ENCODE measurements at places on chromosomes 3 and 15.

- no peak for DNase-seq
Observed at GRCh38 chr3:53800041-53800906, 45.9 kb downstream of the CHDH start.

DNA sequence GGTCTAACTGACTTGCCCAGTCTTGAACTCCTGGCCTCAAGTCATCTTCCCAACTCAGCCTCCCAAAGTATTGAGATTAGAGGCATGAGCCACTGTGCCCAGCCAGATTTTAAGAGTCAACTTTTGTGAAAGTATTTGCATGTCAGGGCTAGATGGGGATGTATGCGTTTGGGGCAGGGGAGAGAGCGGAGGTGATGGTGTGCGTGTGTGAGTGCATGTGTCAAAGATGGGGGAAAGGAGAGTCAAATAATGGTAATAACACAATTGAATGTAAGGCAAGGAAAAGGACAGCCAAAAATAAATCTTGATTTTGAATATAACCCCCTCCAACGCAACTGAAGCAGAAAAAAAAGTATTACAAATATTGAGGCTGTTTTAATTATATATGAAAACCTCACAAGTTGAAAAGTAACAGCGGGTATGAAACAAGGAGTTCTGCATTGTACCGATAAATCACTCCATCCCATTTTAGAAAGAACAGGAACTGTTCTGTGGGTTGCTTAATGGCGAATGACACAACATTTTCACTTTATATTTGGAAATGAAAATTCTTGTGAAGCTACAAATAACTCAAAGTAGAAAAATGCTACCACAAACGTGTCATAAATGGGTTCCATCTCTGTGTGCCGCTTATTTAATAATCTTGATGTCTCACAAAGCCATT, 29.9 kb upstream of the LDHAL6B start:
- DNase-seq = no peak

DNA sequence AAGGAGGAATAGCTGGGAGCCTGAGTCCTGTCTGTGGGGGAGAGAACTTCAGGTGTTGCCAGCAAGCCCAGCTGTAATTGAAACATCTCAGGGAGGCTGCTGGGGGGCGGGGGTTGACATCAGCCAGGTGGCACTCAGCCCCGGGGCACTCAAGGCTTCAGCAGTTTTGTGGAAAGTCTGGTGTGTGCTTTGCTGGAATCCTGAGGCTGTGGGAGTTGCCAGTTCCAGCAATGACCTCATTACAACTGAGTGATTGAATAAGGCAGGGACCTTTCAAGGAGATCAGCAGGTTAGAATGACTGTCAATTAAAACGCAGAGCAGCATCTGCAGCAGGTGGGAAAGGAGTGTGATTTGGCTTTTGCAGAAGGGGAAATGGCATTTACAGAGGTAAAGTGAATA, 75.7 kb downstream of the FAM43A start:
- no peak for DNase-seq

DNA sequence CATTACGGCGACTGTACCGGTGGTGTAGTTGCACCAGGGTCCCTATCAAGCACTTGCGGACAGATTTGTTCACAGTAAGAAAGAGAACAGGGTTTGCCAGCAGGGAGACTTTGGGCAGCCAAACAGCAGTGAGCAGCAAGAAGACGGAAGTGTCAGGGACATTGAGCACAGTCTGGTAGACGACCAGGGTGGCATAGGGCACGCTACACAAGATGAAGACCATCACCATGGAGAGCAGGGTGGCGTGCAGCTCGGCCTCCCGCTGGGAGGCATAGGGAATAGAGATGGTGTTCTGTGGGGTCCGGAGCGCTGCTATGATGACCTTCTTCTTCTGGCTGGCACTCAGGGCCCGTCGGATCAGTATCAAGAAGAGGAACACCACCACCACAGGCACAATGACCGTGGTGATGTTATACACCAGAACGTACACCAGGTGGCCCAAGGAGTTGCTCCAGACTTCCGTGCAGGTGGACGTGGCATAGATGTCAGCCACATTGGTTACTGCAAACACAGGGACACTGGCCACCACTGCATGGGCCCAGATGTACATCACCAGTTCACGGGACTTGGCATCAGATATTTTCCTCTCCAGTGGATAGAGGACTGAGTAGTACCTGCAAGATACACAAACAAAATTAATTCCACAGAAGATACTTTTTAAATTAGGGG, 19.1 kb upstream of the FSIP1 start:
- peak; percentile 20 for DNase-seq

GRCh38 chr3:22627993-22628499, 575.1 kb upstream of the UBE2E2 start:
- no peak for DNase-seq

GRCh38 chr3:122942937-122943827, 84.4 kb downstream of the SEMA5B start:
- peak; percentile 78 for DNase-seq

- no peak for DNase-seq
Observed at GRCh38 chr3:8538913-8539312, 37.3 kb downstream of the LMCD1 start.

- DNase-seq = no peak
Observed at GRCh38 chr15:58490086-58490887, 58.5 kb downstream of the LIPC start.

GRCh38 chr15:92617549-92618520, 37.7 kb downstream of the FAM174B start:
- DNase-seq = no peak

DNA sequence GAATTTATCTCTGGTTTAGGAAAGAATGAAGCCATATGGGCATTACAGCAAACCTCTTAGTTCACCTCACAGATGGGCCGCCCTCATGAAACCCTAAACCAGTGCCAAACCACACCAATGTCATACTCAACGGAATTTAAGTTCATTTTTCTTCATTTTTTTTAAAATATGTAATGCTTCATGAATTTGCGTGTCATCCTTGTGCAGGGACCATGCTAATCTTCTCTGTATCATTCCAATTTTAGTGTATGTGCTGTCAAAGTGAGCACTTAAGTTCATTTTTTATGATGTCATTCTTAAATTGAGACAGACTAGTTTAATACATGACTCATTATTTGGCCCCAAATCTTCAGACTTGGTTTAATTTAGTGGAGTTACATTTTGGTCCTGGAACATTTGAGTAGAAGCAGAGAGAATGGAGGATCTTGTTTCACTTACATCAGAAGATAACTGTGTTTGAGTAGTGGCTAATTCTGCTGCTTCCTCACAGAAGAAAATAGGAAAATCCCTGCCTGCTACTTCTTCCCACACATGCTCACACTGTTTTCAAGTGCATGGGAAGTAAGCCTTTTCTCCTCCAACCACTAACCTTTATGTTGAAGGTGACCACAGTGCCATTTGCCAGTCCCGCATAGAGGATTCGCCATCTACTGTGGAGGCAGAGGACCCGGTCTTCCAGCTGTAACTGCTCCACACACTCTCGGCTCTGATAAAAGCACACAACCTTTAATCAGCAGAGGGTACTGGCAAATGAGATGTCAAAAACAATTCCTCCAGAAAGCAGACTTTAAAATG, 63.3 kb downstream of the ZNF106 start:
- no peak for DNase-seq

DNA sequence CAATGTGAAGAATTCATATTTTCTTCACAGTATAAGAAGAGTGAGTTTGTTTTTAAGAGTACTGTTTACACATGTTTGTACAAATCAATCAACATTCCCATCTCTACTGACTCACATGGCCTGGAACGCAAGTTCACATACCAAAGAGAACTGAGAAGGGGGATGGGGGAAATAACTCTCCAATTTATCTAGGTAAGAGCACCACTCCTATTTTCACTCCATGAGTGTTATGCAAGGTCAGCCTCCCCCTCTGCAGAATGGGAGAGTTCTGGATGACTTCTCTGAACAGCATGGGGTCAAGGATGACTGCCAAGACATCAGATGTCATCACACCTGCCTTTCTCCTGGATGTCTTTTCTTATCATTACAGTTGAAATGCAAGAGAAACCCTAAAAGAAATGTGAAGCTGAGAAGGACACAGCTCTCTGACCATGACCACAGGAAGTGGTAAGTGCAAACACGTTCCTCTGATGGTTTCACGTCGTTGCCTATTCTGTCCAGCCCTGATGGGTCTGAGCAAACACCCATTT, 95.2 kb downstream of the SEMA6D start:
- DNase-seq = no peak

GRCh38 chr15:66103293-66103590, 150.3 kb downstream of the MEGF11 start:
- DNase-seq = no peak

- no peak for DNase-seq
Observed at GRCh38 chr3:156497326-156497725, 57.6 kb downstream of the SSR3 start.

DNA sequence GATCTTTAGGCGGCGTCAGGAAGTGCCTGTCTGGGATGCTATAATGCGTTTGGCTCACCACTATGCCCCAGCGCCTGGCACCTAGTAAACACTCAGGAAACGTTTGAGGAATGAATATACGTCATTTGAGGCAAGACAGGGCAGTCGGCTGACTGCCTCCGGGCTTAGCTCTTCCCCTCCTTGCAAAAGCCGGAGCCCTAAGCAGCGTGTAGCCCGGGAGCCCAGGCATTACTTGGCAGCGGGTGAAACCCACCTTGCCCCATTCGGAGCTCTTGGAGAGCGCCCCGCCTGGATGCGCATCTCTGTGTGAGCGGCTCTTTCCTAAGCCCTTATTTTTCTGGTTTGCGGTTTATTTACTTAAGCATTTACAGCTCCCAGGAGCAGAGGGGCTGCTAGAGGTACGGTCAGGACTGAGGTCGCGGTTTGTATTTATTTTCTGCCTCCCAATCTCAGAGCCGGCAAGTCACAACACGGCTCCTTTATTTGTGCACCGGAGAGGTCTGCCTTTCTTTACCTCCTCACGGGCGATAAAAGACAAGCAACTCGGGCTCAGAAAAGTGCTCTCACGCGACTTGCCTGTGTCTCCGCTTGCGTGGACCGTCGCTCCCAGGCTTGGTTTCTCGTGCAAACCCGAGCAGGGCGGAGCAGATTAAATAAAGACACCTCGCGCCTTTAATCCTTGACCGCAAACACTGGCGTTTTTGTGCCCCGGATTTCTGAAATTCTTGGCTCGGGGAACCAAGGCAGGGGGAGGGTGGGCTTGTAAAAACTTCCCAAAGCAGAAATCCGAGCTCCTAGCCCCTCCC, 737 bp upstream of the ITPR1 start:
- peak; percentile 52 for DNase-seq

DNA sequence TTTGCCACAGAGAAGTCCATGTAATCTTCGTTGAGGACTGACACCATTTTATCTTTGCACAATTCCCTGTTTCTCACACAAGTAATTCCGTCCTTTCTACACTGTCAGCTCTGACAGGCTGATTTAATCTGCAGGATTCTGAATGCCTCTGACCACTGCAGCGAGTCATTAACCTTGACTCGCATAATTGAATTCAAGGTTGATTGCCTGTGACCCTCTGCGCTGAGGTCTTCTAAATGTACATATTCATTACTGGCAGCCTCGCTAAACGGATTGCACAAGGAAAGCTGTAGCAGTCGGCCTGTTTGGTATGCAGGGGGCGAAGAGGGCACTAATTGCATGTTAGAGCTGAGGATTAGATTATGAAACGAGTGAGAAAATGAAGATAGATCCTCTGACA, 147.8 kb downstream of the SHOX2 start:
- DNase-seq = no peak

DNA sequence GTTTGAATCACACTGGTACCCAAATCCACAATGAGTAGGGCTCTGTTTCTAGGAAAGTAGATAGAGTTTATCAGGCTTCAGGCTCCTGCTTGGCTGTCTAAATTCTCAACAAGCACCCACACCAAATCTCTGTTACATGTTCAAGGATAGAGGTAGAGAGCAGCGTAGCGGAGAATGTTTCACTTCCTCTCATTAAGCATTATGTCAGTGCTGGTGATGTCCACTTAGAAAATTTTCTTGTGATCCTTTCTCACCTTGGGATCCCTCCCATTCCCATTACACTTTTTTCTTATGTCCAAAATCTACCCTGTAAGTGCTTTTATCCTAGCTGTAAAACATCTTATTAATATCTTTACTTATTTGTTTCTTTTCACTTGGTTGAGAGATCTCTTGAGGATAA, 34.7 kb upstream of the GCSAM start:
- DNase-seq = no peak

- peak; percentile 5 for DNase-seq
Observed at GRCh38 chr3:46712191-46713049, 5.2 kb downstream of the PRSS50 start.

DNA sequence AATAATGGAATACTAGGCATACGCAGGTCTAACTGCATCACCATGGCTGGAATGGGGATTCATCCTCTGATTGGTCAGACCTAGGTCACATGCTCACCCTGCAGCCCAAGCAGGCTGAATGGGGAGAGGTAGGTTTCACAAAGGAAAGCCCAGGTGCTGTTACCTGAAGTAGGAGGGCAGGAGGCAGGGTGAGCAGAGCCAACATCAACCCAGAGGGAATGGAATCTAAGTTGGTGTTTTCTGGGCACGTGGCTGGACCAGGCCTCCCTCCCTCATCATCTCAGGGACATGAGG, 6.7 kb upstream of the H1-8 start:
- DNase-seq = no peak

DNA sequence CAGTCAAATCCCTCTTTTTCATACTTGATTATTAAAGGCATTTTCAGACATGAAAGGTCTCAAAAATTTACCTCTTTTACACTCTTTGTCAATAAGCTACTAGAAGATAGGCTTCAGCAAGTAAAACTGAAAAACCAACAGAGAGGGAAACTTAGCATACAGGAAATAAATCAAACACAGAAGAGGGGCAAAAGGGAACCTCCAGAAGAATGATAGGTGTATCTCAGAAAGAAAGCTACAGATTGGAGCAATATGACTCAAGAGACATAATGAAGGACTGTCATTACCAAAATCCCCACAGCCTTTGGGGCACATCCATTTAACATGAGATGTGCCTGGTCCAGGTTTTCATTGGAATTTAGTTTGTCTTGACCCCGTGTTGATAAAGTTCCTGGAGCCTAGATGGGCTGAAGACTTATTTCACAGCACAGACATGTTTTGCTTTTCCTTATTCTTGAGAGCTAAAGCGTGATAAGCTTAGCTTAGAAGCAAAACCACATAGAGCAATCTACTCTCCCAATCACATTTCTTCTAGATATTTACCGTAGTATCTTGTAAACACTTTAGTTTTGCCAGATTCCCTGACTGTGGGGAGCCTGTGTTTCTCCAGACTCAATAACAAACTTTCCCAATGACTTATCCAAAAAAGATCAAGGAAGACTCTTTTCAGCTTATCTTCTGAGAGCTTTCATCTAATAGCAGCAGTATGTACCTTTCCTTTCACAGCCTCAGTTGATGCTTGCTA, 11.7 kb downstream of the LRRFIP2 start:
- DNase-seq = no peak

GRCh38 chr3:177430653-177431052, 233.4 kb upstream of the TBL1XR1 start:
- no peak for DNase-seq

- DNase-seq = no peak
Observed at GRCh38 chr3:11588755-11589154, 55.0 kb downstream of the VGLL4 start.

- DNase-seq = no peak
Observed at GRCh38 chr15:74978077-74978476, 17.3 kb upstream of the SCAMP5 start.

DNA sequence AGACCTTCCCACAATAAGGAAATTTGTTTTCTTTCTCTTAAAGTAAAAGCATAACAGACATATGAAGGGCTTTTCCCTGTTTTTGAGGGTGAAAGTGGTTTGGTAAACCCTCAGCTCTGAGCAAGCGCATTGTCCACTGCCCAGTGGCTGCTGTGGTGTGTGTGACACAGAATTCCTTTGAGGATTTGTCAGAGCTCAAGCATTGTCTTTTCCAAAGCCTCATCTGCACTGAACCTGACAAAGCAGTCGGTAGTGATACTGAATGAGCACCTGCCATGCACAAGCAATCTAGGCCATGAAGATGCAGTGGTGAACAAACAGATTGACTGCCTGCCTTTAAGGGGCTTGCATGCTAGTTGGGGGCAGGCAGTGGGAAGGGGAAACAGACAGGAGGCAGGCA, 128.3 kb downstream of the PLCL2 start:
- no peak for DNase-seq
